ENCODE measurements at places on chromosomes 2 and 18.

- no peak for DNase-seq
These were observed 1.9 kb downstream of the ADCYAP1 start for GRCh38 chr18:906416-907114.

GRCh38 chr2:1949265-1949664 is 204.9 kb upstream of the PXDN start:
- DNase-seq = no peak

DNA sequence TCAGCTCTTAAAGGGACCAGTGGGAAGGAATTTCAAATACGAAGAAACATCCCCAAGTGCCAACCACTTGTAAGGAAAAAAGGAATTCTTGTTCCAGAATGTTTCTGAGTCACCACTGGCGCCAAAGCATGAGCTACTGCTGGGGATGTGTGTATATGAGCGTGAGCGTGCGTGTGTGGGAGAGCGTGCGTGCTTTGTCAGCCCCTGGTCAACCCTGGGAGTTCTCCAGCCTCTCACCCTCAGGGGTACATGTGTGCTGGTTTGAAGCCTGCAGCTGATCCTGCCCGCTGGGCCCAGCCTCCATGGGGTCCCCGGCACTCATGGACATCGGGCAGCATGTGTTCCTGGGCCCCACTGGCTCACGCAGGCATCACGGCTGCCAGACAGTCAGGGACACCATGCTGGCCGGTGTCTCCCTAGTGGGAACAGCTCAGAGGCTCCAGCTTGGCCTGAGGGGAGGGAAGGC is 17.1 kb downstream of the HS6ST1 start:
- DNase-seq = no peak

- DNase-seq = no peak
These were observed 50.3 kb downstream of the SS18 start for GRCh38 chr18:26040051-26040656.

GRCh38 chr2:238820916-238821315 is 27.0 kb upstream of the TWIST2 start:
- DNase-seq = no peak

- no peak for DNase-seq
These were observed 16.7 kb upstream of the PLEKHM3 start for GRCh38 chr2:208042041-208042440.

DNA sequence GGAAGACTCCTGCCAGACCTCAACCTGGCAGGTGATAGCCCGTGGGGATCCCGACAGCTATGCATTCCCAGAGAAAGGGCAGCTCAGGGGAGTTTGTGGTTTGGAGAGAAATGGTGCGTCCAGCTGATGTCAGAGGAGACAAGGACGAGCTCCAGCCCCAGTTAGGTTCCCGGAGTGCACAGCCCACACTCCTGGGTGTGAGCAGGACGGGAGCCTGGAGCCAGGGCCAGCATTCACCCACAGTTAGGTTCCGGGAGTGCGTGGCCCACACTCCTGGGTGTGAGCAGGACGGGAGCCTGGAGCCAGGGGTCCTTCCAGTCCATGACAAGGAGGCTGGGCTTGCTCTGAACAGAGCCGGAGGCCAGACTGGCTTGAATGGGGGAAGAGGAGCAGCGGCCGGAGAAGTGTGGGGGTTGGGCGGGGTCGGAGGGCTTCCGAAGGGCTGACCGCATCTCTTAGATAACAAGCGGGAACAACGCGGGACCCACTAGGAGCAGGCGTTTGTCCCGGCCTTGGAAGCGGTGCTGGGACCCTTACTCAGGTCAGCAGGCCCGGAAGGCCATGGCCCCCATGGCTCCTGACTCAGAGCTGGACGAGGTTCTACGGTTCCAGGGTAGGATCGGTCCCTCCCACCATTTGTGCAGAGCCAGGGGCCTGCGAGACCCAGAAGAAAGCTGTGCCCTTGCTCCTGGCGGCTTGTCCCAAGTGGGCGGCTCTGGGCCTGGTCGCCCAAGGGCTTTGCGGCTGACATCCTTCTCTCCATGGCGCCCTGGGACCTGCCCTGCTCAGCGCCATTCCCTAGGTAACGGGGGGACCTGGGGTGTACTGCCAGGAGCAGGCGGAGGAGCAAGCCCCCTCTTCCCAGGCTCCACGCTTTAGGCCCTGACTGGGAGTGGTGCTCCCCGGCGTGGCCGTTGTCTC is 185.6 kb downstream of the RTP5 start:
- DNase-seq = no peak

GRCh38 chr18:34817636-34818035 is 107.5 kb downstream of the DTNA start:
- DNase-seq = no peak

GRCh38 chr18:35463050-35463449 is 34.7 kb downstream of the INO80C start:
- no peak for DNase-seq

GRCh38 chr18:24959051-24959476 is 392.9 kb downstream of the ZNF521 start:
- no peak for DNase-seq

DNA sequence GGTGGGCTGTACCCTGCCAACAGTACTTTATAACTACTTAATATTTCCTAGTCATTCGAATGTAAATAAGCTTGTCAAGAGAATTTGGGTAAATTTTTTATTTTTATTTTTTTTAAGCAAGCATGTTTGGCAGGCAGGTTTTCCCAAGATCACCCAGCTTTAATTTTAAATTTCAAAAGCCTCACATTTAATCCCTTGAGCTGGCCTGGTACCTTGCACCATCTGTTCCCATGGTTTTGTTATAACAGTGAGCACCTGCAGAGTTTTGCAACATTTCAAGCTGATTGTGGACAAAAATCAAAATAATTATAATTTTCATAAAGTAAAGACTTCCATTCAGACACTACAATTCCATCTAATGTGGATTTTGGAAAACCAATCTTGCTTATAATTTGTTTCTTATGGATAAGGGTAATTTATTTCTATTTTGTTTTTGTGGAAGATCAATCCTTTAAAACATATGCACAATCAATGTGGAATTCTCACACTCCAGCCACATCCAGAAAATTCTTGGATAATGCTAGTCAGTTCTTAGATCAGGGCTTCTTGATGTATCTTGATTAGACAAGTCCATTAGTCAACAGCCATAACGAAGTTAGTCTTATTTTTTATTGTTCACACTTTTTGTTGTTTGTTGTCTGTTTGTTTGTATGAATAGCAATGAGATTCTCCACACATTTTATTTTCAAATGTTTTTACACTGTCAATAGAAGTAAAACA is 689.3 kb downstream of the NR4A2 start:
- DNase-seq = no peak

DNA sequence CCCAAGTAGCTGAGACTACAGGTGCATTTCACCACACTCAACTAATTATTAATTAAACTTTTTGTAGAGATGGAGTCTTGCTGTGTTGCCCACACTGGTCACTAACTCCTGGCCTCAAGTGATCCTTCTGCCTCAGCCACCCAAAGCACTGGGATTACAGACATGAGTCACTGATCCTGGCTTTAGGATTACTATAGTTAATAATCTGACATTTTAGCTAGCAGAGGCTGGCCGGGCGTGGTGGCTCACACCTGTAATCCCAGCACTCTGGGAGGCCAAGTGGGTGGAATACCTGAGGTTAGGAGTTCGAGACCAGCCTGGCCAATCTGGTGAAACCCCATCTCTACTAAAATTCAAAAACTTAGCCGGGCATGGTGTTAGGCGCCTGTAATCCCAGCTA is 39.5 kb downstream of the USP34 start:
- DNase-seq = no peak

GRCh38 chr2:45765728-45766254 is 114.3 kb downstream of the PRKCE start:
- DNase-seq = no peak

DNA sequence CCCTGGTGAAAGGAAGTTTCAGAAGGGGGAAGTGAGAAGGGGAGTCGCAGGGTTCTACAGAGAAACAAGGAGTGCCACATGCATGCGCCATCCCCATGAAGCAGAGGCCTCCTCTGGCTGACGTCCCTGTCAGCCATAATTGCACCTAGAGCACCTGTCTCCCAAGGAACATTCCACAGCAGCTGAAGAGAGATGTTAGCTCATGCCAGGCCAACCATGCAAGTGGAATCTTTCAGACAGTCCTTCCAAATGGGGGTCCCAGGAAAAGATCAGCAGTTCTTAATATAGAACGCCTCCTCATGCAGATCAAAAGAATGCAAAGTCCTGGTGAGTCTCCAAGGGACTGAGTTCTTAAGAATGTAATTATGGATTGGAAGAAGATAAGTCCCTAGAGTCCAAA is 29.6 kb downstream of the MRO start:
- no peak for DNase-seq

- DNase-seq = no peak
These were observed 287.0 kb upstream of the SLC14A2 start for GRCh38 chr18:45328296-45328695.

DNA sequence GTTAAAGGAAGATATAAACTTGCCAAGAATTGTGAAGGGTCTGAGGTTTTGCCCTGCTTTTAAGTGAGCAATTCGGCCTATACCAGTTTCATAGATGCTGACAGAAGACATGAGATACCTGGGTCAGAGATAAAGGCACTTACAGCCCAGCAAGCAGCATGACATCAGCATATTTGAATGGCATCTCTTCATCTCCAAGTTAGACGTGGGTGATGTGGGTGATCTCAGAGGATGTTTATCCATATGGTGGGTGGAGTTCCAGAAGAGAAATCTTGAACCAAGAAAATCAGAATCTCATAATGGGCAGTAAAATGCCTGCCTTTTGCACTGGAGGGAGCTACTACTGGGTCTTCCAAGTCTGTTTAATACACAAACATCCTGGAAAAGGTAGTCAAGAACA is 44.7 kb downstream of the GYPC start:
- no peak for DNase-seq

DNA sequence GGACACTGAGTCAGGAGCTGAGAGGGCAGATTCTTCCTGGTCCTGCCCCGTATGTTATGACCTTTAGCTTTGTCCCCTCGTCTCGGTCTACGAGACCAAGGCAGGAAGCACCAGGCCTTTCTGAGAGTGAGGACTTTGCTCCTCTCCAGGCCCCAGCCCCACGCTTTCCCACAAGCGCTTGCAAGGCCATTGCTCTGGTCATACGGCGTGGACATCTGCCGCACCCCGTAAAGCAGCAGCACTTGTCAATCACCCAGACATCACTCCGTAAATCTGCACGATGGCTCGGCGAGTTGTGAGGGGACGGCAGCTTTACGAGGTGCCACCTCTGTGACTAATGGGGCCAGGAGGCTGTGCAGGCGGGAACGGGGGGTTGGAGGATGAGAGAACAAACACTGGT is 100.8 kb upstream of the TWIST2 start:
- no peak for DNase-seq

- no peak for DNase-seq
These were observed 459.8 kb upstream of the SLC14A2 start for GRCh38 chr18:45155526-45155925.
